ENCODE measurements at places on chromosomes 16 and 17.

GRCh38 chr16:3065069-3065741 lies at the start of gene IL32:
IL32 (plus strand) TSS chr16:3065640; CDS start chr16:3065812, 172 bp downstream.
- no peak for DNase-seq

DNA sequence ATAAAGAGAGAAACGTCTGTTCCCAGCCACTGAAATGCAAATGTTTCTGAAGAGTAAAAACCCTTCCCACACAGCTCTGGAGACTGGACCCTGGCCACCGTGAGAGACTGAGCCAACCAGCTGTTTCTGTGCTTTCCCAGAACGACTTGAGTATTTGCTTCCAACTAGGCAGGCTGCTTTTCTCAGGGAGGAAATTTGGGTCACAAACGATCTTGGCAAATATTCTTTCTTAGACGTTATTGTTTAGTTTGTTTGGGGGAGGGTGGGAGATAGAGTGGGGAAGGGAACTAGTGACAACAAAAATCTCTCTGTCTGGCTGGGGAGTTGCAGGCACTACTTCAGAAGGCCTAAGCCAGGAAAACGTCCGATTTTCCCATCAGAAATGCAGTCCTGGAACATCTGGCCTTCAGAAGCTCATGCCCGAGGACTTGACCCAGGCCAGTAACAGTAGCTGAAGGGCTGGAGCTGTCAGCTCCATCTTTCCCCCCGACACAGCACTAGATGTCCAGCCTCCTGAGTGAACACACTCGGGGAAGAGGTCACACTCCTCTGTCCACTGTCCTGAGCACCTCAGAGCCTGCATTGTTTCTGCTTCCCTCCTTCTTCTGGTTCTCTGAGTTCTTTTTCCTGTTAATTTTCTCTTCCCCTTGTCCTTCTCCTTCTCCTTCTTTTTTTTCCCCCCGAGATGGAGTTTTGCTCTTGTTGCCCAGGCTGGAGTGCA lies 4.0 kb downstream of the CCDC92B start:
- no peak for DNase-seq

GRCh38 chr17:74920642-74921025 lies 2.4 kb downstream of the USH1G start:
- no peak for DNase-seq

- no peak for DNase-seq
Measured at GRCh38 chr16:84527532-84528269, 23.2 kb upstream of the MEAK7 start.

DNA sequence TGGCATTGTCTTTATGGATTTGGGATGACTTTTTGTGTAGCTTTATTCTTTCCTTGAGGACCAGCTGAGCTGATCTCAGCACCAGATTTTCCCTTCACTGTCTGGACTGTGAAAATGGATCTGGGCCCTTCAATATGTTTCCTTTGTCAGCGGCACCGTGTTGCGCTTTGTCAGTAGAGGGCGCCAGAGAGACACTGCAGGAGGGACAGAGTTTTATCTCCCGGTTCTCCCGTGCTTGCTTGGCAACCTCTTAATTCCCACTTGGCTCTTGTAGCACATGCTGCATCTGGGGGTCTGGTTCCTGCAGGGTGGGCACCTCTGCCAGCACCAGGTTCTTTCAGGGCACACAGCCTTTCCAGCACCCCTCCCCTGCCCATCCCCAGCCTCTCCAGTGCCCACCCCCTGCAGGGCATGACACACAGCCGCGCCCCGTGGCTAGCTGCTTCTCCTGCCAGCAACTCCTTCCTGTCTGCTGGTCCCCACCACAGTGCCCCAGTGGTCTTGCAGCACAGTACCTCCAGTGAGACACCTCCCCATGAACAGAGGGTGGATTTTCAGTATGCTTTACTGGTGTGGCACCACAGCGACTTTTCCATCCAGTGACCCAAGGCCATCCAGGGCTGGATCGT lies 19.6 kb downstream of the OR1D5 start:
- DNase-seq = no peak

DNA sequence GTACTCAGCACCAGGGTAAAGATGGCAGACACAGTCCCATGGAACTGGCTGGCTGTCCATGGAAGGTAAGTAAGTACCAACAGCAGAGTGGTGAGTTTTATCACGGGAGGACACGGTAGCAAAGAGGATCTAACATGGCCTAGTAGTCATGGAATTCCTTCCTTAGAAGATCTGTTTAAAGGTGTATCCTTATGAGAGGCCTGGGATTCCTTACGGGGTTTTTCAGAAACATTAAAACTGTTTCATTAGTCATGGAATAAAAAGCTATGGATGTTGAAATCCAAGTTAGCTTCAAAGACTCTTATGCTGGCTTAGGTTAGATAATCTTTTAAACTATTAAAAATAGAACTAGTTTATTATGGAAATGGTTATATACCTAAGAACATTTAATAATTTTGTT lies 7.4 kb downstream of the FTO start:
- DNase-seq = no peak

DNA sequence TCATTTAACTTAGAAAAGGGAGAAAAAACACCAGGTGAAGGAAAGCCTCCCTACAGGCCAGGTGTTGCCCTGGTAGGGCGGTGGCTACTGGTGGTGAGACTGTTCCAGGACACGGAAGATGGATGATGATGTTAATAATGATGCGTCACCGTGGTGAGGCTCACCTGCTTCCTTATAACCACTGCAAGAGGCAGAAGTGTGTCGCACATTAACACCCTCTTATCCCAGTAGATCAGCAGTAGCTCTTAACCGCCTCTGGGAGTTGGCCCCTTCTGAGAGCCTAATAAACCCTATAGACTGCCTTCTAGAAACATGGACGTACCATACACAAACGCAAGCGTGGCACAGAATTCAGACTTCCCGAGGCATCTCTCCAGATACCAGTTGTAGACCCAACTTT lies 7.8 kb downstream of the BFAR start:
- DNase-seq = no peak

GRCh38 chr16:48536614-48537200 lies 73.3 kb downstream of the N4BP1 start:
- no peak for DNase-seq

DNA sequence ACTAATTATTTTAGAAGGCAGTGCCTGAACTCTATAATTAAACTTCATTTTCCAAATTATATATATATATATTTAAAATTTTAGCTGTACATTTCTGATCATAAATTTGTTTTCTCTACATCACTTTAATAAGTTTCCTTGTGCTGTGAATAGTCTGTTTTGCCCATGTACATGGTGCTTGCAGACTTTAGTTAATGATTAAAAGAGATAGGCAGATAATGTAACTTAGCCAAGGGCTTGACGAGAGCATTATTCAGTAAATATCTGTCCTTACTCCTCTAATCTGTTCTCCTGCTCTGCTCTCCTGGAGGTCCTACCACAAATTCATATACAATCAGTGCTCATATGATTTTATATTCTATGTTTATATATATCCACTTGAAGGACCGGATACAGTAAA lies 595.2 kb upstream of the KIF2B start:
- DNase-seq = no peak

DNA sequence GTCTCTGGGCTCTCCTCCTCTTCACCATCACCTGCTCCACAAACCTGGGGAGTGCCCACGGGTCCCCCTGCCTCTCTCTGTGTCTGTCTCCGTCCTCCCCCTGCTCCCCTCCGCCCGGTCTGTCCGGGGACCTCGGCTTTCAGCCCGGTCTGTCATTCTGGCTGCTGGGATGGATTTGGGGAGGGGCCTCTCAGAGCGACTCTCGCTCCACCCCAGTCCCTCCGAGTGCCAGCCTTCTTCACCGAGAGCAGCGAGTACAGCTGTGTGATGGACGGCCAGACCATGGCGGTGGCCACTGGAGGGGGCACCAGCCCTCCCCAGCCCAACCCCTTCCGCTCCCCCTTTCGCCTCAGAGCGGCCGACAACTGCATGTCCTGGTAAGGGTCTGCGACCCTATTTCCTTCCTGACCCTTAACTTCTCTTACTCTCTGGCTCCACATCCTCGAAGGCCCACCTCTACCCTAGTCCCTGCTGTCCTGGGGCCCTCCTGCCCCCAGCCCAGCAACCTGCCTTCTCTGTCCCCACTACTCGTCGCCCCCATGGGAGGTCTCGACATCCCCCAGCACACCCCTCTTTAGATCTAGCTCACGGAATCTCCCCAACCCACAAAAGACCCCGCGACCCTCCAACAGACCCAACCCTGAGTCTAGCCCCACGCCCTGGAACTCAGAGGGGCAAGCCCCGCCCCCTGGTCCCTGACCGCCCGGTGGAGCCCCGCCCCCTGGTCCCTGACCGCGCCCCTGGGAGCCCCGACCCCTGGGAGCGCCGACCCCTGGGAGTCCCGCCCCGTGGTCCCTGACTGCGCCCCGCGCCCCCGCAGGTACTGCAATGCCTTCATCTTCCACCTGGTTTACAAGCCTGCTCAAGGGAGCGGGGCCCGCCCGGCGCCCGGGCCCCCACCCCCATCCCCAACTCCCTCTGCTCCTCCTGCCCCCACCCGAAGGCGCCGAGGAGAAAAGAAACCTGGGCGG lies 5.6 kb upstream of the CXCL16 start:
- DNase-seq = no peak

GRCh38 chr16:68128577-68129305 lies 43.6 kb downstream of the NFATC3 start:
- no peak for DNase-seq

GRCh38 chr16:20846551-20846950 lies 40.2 kb downstream of the REXO5 start:
- no peak for DNase-seq

- DNase-seq = no peak
Measured at GRCh38 chr17:10010752-10011151, 105.7 kb upstream of the RCVRN start.

- no peak for DNase-seq
Measured at GRCh38 chr16:4376126-4376892, 4.7 kb downstream of the VASN start.

DNA sequence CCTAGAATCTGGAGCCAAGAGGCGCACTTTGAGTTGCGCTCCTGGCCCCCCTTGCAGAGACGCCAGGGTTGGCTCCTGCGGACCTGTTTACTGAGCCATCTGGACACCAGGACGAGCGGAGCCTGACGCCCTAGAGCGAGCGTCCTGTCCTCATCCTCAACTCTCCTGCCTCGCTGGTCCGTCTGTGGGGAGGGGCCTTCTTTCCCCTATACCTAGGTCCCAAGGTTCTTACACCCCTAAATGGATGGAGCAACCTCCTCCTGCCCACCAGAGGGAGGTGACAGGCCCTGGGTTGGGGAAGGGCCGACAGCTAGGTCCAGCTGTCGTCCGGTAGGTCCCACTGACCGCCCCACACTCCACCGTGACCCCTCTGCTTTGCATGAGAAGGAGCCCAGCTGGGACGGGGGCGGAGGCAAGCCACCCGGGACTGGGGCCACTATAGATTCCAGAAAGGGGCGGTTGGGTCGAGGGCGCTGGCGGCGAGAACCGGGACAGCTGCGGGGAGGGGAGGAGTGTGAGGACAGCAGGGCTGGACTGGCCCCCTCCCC lies 3.1 kb upstream of the LHX1 start:
- no peak for DNase-seq

DNA sequence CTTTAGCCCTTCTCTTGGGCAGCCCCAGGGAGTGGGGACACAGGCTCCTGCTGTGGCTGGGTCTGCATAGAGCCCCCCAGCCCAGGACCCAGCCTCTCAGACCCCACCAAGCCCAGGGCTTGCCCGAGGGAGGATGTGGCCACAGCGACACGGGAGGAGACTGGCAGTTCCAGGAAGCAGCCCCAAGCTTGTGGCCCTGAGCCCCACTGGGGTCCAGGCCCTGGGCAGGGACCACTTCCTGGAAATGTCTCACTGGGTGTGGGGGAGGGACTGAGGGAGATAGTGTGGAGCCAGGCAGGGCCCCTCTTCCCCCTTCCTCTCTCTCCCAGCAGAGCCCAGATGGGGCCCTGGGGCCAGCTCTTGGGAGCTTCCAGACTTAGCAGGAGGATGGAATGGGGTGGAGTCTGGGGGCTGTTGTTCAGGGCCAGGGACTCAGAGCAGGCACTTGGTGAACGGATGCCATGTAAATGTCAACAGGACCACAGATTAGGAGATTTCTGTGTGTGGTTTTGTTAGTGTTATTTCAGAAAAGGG lies 35.3 kb downstream of the ADGRG5 start:
- no peak for DNase-seq

- no peak for DNase-seq
Measured at GRCh38 chr16:2250652-2251295, 613 bp downstream of the ECI1 start.

GRCh38 chr16:26606381-26607150 lies 460.2 kb upstream of the C16orf82 start:
- DNase-seq = no peak

- no peak for DNase-seq
Measured at GRCh38 chr17:80603396-80603795, 58.8 kb downstream of the RPTOR start.

DNA sequence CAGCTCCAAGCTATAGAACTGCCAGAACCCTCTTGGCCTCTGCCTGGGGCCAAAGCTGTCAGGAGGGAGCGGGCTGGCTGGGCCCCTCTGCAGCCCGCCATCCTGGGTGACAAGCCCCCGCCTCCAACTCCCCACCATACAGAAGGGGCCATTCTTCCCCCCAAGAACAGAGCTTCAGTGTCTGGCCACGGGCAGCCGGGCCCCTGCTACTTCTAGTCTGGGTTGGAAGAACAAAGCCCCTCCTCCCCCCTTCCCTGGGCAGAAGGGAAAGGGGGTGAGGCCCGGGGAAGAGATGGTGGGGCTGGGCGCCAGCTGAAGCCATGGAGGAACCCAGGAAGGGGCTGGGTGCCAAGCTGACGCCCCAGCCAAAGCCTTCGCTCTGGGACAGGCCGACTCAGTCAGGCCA lies 9.0 kb downstream of the NAT9 start:
- DNase-seq = no peak

DNA sequence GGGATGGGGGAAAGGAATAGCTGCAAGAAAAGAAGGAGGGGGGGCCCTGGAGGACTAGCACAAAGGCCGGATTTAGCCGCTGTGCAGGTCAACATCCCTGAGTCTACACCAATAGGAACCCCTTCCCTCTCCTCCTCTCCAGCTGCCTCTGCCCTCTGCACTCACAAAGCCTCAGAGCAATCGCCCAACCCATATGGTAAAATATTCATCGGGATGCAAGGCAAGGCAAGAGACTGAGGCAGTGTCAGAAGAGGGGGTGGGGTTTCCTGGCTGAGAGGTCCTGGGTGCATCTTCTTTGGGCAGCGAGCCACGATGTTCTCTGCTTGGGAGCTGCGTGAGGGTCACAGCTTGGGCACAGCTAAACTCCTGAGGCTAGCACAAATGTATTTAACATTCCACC lies 115.5 kb upstream of the NLRP1 start:
- DNase-seq = no peak

DNA sequence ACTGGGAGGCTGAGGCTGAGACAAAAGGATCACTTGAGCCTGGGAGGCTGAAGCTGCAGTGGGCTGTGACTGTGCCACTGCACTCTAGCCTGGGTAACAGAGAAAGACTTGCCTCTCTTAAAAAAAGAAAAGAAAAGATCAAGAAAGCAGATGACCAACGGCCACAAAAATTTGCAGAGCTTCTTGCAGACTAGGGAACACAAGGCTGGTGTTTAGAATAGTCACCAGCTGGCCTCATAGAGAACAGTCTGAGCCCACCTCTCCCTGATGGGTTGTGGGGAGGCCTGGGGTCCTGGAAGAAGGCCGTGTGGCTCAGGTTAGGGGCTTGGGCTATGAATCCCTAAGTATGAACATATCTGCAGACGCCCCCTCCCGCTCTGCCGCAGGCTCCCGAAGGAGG lies 73.7 kb upstream of the MED9 start:
- no peak for DNase-seq

GRCh38 chr16:85019659-85020245 lies 7.8 kb upstream of the KIAA0513 start:
- DNase-seq = peak; percentile 30

Data from NCI-H2107 (cell line).